Stimulated activated CD4-positive, alpha-beta T cell treated with anti-CD3 and anti-CD28 coated beads, Interleukin-12 subunit alpha, Interleukin-12 subunit beta, amount 100 ng/mL, for 24 hours (primary cell): ENCODE measurements at places on chromosomes 2 and 18.
A peak's percentile ranks its signal among the peaks of the same experiment; 100 is the strongest.

DNA sequence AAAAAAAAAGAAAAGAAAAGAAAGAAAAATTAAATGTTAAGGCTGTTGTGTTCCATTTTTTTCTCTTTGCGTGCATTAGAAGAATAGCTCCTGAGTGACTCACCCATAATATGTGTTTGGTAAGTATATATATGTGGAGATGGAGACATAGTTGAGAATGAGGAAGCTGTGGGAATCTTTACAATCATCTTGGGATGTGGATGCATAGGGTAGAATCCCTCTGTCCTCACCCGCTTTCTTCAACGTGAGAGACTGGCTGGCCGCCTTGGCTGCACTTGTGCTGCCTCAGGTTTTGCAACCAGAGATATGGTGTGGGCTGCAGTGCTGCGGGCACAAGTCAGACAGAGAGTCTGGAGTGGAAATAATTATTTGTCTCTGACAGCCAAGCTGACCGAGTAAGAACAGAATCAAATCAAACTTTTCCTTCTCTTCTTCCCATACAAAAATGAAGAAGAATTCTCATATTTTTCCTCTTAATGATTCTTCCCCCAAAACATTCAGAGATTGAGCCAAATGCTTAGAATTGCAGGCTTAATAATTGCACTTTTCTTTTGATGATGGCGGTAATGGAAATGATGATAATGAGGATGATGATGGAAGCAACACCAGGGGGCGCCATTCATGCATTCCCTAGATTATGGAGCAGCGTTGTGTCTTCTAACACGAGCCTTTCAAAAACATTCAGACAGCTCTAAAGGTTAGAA, 48.5 kb downstream of the SERPINB7 start:
- DNase-seq, result peak; percentile 28

GRCh38 chr2:32838418-32838817, 108.3 kb upstream of the LTBP1 start:
- no peak for DNase-seq

DNA sequence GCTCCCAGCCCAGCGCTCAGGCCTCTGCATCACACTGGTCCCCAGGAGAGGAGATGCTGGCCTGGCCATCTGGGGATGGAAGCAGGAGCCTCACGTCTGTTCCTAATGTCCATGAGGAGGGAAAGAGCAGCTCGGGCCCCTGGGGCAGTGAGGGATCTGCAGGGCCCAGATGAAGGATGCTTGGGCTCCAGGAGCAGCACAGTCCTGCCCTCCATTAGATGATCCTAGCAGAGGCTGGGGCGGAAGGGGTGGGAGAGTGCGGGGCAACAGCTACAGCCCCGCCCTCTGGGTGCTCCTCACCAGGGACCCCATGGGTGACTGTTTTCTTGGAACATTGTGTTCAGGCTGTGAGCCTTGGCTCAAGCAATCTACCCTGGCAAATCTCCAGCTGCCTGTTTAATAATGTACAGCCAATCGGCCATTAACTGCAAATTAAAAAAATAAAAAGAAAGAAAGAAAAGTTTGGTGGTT, 49.7 kb downstream of the TNS1 start:
- DNase-seq, result no peak

DNA sequence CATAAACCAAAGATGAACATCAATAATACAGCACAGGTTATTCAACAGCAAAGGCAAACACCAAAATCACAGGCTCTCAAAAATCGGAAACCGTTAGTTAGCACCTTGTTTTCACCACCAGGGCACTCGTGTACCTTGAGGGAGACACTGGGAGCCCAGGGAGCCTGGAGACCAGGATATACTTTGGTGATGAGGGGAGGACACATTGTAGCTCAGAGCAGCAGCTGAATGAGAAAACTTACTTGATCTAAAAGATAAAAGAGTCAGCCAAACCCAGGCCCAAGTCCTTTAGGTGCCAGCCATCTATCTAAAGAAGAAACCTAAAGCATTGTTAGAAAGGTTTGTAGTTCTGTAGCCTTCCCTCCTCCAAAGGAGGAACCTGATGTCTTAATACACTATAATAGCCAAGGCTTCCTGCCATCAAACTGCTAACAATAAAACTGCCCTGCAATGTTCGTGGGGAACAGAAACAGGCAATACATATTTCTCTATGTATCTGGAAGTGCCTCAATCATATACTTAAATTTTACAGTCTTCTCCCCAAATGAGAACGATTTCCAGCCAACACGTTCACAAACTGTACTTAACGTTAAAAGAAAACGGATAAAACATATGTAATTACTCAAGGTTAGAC, 19.3 kb downstream of the BCL11A start:
- no peak for DNase-seq

GRCh38 chr2:207157731-207158130, 8.0 kb downstream of the KLF7 start:
- DNase-seq, result no peak
